ENCODE measurements at places on chromosomes 6 and 20.

- DNase-seq = no peak
These were observed 106.0 kb upstream of the NFATC2 start for GRCh38 chr20:51648571-51648947.

DNA sequence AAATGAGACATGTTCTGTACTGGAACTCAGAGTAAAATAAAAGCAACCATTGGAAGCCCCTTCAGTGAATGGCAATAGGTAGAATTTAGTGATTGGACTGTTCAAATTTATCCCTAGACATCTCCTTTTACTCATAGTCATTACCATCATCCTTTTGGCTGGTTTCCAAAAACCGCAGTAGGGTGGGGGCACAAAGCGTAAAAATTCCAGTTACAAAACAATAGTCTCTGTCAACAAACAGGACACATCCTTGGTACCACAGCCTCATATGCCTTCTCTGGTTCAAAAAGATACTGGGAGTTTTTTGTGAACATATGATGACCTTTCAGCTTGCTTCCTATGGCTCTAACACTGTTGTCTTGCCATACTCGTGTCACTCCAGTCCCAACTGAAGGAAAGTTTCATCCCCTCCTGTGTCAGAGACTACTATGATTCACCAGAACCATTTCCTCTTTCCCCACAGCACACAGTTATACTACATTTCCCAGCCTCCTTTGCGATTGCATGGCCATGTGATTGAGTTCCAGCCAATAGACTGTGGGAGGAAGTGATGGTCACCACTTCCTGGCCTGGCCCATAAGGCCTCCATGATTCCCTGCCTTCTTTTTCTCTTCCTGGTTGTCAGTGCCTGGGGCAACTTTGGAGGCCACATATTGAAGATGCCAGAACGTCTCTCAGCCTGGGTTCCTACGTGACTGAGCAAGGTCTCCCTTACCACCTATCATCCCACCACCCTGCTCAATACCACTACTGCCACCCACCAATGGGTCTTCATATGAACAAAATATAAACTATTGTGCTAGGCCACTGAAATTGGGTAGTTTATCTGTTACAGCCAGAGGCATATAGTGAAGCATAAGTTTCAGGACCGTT lies 162.4 kb downstream of the ID4 start:
- DNase-seq = no peak

DNA sequence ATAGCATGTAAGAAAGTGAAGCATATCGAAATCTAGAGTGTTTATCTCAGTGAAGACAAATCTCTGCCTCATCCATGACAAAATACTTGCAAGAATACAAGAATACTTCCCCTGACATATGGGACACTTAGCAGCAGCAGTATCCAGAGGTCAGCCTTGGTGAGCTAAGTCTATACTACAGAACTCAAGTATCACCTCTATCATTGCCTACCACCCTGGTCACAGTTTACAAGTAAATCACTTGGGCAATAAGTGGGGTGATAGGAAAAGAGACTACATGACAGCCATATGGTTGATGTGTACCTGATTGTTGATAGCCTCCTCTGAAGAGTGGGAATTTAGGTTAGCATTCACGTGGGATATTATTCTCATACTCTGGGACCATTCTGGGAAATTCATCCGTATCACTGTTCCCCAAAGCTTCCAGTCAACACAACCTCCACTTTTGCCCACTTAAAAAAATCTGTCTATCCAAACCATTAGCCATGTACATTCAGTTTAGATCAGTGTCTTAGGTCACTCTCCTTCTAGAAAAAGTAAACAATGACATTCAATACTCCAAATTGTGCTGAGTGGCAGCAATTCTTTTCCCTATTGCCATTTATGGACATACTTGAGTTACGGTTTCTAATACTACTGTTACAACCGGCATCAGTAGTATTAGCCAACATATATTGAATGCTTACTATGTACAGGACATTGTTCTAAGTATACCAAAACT lies 118.2 kb upstream of the PRSS16 start:
- DNase-seq = no peak

DNA sequence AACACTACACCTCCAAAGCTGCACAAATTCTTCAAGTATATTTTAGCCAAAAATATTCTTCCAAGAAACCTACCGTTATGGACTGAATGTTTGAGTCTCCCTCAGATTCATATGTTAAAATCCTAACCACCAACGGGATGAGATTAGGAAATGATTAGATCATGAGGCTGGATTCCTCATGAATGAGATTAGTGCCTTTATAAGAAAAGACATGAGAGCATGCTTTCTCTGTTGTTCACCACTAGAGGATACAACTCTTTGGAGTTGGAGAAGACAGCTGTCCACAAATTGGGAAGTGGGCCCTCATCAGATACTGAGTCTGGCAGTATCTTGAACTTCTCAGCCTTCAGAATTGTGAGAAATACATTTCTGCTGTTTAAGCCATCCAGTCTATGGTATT lies 7.1 kb upstream of the SLC17A4 start:
- DNase-seq = no peak

GRCh38 chr20:63966172-63966943 lies 3.4 kb downstream of the ZNF512B start:
- no peak for DNase-seq

GRCh38 chr6:26342106-26343004 lies 22.6 kb upstream of the BTN3A2 start:
- DNase-seq = peak; percentile 23

- no peak for DNase-seq
These were observed 30.3 kb upstream of the NXT1 start for GRCh38 chr20:23320317-23320716.

DNA sequence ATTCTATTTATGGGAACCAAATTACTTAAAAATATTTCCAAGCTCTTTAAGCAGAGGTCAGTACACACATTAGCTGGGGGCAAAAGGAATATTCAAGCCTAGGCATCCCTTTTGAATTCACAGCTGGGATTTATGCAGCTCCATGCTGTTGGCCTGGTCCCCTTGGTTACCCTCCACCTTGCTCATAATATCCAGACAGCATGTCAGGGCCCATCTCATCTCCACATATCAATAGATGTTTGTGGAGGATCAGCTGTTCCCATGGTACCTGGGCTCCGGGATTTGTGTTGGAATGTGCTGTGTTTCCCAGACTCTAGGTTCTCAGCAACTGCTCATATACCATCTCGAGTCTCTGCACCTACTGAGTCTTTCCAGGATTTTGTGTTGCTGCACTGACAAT lies 534.8 kb downstream of the BMP2 start:
- no peak for DNase-seq

DNA sequence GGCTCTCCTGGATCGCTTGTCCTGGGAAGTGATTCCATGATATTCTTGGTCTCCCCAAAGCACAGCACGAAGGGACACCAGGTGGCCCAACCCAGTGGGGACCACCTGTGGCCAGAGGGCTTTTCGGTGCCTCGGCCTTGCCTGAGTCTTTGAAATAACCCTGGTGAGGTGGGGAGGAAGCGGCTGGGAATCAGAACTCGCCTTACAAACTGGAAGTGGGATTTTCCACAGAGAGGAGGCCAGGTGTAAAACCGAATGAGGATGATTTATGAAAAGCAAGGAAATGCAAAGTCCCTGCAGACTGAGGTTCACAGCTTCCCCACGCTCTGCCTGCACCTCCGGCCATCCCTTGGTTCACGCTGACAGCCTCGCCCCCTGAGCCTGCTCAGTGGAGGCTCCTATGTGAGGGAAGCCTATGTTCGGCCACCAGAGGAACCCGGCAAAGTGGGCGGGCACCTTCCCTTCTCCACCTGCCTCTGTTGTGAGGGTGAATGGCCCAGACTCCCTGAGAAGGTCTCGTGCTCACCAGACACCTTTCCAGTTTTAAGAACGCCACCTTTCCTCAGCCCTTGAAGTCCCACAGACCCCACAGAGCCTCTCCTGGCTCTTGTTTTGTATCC lies 133.8 kb upstream of the CST7 start:
- no peak for DNase-seq

DNA sequence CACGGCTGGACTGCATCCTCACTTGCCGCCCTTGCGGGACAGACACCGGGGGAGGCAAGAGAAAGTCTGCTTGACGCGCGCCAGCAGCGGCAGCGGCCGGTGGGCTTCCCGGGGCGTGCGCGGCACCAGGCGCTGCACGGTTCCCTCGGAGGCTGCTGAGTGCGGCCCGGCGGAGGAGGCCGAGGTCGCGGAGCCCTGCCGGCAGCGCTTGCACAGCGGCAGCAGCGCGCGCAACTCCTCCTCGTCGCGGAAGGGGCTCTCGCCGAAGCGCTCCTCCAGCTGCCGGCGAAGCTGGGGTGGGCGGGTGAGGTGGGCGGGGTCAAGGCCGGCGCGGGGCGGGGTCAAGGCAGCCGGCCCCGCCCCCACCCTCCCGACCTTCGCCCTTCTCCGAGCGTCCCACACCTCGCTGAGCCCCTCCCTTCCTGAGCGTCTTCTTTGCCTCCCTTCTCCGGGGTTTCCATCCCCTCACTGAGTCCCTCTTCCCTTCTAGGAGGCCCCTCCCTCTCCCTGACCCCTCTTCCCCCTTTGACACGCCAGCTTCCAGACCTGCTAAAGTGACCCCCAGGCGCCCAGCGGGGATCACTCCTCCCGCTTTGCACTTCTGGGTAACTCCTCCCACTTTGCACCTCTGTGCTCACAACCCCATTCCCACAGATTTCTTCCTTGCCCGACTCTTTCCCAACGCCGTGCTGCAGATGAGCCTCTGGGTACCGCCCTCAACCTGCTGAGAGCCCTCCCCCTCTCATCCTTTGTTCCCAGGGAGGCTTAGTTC lies 8.8 kb downstream of the DUSP15 start:
- peak; percentile 68 for DNase-seq

GRCh38 chr20:59247731-59248684 lies 52.4 kb upstream of the EDN3 start:
- DNase-seq = no peak

DNA sequence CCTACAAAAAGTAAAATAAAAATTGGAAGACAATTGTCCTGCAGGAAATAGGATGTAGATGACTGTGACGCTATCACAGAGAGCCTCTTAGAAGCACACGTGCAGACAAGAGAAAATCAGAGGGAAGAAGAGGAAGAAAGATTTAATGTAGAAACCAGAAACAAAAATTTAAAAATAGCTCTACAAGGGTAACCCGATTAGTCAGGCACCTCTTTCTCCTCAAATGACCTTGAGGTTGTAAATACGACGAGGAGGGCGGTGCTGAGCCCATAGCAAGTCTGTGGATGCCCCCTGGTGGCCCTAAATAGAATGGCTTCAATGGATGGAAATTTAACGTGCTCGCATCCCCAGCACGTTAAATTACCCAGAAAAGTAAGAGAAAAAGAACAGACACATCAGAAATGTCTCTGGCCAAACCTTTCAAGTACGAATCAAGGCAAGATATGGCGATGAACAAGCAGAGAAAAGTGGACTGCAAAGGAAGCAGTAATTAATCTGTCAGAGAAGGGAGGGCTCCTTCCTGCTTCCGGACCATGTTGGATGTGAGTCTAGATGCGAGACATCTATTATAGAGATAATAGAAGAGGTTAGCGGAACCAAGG lies 4.2 kb upstream of the PRPH2 start:
- peak; percentile 71 for DNase-seq
